ENCODE measurements at places on chromosomes 2 and 18. TPM values are rescaled to one million over a fixed set of nuclear protein-coding genes. Genes with fewer than 3 reads are reported as not detected.
A peak's percentile ranks its signal among the peaks of the same experiment; 100 is the strongest.

DNA sequence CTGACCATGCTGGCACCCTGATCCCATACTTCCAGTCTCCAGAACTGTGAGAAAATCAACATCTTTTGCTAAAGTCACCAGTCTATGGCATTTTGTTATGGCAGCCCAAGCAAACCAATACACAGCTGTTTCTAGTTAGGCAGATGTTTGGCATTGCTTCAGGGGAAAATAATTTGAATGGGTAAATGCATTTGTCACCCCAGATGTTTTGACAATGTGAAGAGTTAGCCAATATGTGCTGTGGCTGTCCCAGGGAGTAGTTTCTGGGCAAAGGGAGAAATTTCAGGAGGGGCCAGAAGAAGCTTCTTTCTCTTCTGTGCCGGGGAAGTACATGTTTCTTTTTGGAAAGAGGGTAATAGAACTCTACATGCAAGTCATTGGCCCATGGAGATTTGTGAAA is 619.0 kb downstream of the SLC4A3 start:
- no peak for DNase-seq

DNA sequence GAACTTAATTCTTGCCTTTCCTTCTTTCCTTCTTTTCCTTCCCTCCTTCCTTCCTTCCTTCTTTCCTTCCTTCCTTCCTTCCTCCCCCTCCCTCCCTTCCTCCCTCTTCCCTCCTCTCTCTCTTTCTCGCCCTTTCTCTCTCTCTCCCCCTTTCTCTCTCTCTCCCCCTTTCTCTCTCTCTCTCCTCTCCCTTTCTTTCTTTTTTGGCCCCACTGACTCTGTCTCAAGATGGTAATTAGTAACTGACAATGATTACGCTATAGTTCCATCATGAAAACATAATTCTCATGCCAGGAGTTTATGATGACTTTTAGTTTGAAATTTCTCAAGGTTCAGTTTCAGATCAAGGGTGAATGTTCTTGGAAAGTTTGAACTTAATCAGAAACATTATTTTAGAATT is 14.8 kb upstream of the CTLA4 start:
- DNase-seq, result no peak

DNA sequence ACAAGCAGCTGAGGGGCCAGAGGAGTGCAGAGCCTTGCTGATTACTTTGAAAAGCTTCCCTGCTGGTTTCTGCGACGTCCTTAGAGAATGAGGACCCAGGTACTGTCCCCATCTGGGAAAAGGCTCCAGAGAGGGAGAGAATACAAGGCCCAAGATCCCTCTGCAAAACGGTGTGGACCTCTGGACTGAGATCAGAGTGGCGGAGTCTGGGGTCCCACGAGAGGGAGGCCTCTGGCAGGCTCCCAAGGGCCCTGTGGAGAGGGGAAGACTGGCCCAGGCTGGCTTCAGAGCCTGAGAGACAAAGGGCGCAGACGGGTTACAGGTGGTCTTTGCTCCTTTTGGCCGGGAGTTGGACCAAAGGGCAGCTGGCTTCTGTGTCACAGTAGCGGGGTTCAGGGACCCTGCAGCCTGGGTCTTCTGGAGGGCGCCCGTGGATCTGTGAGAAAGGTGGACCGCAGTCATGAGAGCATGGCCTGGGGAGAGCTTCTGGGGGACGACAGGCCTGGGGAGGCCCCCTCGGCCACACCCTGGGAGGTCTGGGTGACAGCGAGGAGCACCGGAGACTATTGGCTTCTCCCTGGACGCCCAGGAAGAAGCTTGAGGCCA is 805 bp downstream of the SNORC start:
- peak; percentile 36 for DNase-seq

The ANTXR1 gene
- total RNA-seq, result 1.9 TPM

- no peak for DNase-seq
Measured at GRCh38 chr2:166375195-166375735, 479 bp downstream of the SCN9A start.

The ADCYAP1 gene
- 0.08 TPM for total RNA-seq

GRCh38 chr2:158213773-158214172 is 112.1 kb downstream of the UPP2 start:
- DNase-seq, result no peak

DNA sequence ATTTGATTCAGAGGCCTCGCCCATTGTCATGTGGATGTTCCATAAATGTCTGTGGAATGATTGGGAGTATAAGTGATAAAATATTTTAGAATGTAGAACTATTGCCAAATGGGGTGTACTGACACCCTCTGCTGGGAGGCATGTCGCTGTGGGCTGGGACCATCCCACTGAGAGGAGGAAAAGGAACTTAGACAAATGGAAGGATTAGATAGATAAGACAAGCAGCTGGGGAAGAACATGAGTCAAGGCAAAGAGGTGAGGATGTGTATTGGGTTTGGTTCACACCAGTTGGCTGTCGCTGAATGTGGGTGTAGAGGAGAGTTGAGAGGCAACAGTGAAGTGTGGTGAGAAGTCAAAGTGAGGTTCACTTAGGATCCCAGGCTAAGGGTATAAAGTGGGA is 4.0 kb downstream of the C2orf74 start:
- DNase-seq, result no peak

DNA sequence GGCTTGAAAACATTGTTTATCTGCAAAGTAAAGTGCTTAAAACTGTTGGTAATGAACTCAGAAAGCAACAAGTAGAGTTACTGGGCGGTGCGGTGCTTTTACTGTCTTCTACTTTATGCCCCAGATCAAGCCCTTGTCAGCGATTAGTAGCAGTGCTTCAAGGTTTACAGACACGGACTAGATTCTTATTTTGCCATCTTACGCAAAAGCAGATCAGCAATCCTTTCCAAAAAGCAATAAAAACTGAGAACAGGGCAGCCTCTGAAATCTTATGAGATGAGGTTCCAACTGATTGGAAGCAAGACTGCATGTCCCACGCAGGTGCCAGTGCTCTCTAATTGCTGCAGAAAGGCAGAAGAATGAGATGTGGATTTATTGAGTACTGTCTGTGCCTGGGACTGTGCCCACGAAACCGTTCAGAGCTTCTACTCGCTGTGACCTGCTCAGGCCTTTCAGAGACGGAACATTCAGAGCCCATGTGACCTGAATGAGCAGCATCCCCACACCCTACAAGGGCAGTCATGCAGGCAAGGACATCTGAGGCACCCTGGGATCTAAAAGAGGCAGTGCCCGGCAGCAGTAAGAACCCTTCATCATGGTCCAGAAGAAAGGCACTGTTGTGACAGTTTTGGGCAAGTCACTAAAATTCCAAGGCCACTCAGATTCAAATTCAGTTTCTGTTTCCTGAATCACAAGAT is 15.7 kb downstream of the COL4A3 start:
- DNase-seq, result no peak

The SCN2A gene
- total RNA-seq, result 0.05 TPM

GRCh38 chr18:10032331-10033015 is 118.7 kb downstream of the VAPA start:
- DNase-seq, result peak; percentile 39

DNA sequence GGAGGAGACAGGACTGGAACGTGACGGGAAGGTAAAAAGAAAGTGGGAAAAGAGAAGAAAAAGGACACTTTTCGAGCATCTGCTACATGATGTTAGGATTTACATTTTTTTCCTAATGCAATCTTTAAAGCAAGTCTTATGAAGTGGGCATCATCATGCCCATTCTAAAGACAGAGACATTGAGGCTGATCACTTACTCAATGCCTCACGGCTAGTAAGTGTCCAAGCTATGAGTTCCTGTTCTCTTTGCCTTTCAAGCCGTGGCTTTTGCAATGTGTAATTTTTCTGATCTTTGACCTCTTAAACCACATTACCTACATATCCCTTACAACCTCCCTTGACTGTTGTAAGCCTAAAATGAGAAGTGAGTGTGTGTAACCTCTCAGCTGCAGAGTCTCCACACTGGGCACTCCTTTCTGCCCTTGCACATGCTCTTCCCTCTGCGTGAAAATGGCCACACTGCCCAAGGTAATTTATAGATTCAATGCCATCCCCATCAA is 649.2 kb downstream of the RNF144A start:
- DNase-seq, result no peak

- DNase-seq, result peak; percentile 17
Measured at GRCh38 chr2:239904496-239904895, 120.6 kb downstream of the NDUFA10 start.

DNA sequence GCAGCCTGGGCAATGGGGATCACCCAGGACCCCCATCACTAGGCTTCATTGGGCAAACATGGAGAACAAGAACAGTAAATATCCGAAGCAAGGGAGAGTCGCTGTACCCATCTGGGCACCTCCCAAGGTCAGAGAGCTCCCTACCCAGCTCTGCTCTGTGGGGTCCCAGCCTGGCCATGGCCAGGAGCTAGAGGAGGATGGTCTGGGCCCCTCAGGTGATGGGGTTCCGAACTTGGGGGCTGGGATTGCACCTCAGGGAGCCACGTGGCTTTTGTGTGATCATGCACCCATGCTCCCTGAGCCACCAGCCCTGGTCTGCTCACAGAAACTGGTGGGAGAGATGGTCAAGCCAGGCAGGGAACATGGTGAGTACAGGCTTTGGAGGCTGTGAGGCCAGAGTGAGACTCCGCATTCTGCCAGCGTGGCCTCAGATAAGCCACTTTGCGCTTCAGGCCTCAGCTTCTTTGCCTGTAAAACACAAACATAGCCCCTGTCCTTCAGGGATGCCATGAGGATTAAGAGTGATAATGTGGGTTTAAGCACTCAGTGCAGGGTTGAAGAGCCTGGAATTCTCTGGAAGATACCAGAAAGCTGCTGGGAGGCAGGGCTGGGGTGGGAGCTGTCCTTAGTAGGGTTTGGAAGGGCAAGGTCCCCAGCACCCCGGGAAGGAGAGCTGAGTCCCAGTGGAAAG is 3.0 kb upstream of the NMUR1 start:
- no peak for DNase-seq

GRCh38 chr18:61735564-61736102 is 157.2 kb downstream of the RNF152 start:
- no peak for DNase-seq

DNA sequence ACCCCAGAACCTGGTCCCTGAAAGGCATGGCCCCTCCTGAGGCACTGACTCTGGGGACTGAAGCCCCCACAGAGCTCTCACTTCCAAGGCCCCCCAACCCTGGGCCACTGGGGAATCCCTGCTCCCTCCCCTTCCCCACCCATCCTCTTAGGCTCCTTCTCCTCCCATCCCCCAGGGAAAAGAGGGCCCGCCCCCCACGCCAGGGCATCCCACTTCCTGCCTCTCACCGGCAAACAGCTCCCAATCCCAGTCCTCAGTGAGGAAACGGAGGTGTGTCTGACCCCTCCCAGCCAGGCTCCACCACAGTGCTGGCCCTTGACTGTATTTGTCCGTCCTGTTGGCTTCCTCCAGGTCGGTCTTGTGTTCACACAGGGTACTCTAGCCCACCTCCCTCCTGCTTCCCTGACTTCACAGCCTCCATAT is 35.0 kb upstream of the PTMA start:
- no peak for DNase-seq

DNA sequence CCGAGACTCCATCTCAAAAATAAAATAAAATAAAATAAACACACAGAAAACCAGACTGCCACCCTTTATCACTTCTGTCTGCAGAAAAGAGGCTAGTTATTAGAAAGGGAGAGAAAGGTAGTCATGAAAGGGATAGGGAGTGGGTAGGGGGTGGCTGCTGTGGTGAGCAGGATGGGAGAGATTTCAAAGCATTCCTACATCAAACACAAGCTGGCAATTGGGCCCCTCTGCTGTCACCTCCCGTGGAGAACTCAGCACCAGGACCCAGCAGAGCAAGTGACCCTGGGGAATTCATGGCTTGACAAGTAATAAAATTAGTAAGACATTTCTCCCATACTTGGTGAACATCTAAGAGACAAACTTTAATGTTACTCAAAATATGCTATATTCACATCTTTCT is 3.7 kb upstream of the HOXD1 start:
- no peak for DNase-seq

DNA sequence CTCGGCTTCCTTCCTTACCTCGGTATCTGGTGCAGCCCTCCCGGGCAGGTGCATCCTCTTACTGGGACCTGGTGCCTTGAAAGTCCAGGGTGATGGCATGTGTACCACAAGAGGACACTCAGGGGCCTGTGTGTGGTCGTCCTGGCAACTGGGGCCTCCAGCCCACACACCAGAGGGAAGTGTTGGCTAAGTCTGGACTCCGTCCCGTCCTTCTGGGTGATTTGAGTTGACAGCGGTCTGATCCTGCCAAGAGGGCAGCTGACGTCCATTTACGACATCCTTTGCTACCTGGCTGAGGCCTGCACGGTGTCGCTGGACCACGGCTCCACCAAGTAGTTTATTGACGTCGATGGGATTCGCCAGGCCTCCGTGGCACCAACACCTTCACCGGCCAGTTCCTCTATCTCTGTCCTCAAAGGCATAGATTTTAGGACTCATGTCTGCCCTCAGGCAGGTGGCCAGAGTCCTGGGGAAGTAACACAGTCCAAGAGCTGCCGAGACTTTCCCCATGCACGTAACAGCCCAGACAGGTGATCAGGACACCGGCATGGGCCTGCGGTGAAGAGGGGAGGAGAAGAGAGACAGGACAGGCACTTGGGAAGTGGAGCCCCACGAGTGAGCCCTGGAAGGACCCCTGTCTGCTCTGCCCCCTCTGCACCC is 186.0 kb upstream of the HDAC4 start:
- DNase-seq, result no peak

The MEIS1 gene
- total RNA-seq, result 8.6 TPM

DNA sequence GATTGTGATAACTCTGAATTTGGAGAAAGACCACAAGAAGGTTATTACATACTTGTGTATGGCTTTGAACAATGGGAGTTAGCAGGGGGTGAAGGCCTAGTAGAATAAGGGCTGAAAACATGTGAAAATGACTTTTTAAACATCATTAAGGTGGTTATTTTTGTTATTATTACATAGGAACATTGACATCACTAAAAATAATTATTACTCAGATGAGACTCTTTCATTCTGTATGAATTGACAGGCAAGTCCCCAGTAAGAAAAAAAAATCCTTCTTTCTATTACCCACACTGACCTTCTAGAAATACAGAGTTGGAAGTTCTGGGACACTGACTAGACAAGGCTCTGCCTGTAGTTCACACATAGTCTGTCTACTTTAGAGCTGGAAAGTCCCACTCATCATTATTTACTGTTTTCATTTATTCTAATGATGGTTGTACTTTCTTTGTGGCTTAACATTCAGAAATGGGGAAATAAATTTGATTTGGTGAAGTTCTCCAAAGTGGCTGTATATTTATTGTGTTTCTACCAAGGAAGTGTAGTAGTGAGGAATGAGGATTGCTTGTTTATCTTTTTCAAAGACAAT is 219.6 kb upstream of the EPAS1 start:
- DNase-seq, result no peak
